Cortex of kidney (tissue), 1 donor: ENCODE measurements at places on chromosomes 4 and X.

GRCh38 chr4:182192511-182193181 is 50.6 kb upstream of the TENM3 start:
- no peak for DNase-seq

DNA sequence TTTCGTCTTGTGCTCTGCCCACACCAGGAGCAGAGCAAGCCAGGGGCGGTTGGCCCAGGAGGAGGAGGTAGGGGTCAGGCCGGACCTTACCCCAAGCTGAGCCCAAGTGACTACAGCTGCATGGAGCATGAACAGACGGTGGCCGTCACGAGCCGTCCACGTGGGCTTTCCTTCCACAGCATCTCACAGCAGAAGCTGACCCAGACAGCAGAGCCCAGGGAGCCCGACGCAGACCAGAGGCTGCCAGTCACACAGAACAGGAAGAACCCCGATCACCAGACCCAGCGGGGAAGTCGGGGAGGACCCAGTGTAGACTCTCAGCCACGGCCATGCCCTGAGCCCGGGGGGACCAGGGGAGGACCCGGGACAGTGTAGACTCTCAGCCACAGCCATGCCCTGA is 58.0 kb downstream of the FAM53A start:
- DNase-seq = no peak

GRCh38 chrX:130772776-130773143 is 130.2 kb downstream of the ENOX2 start:
- DNase-seq = no peak

GRCh38 chr4:127809173-127809800 is 27.2 kb downstream of the HSPA4L start:
- no peak for DNase-seq

DNA sequence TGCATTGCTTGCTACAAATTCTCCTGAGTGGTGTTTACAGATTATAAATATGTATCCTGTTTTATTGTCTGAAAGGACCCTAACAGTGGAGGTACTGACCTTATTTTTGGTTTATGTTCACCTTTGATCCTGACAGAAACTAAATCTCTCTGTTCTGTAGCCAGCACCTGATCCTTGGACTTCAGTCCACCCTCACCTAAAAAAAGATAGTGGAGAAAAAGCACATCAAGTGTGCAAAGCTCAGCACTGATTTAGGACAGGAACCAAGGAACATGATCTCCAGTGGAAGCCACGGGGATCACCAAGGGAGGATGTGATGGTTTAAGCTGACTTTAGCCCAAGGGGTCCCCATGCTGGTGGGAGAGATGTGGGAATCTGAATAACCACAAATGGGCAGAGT is 22.3 kb upstream of the C4orf54 start:
- DNase-seq = no peak

DNA sequence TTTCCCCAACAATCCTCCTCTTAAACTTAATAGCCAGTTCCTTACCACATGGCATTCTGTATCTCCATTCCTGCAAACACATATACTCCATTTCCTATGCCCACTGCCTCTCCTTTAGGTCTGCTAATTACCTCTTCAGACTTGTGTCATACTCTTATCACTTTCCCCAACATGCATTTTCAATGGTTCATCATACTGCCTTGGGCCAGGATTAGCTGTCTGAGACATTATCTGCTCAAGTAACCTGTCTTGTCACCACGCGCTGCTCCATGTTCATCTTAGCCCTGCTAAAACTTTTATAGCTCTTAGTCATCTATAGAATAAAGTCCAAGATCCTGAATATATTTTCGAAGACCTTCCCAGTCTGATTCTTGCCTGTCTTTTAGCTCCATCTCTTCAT is 224.1 kb upstream of the GK2 start:
- no peak for DNase-seq

- DNase-seq = no peak
These were observed 22.7 kb downstream of the F8A1 start for GRCh38 chrX:154908821-154909220.

- DNase-seq = no peak
These were observed 181.4 kb downstream of the RPA4 start for GRCh38 chrX:97065066-97065465.

GRCh38 chrX:41118156-41118555 is 32.9 kb downstream of the USP9X start:
- DNase-seq = no peak

GRCh38 chr4:11397146-11397545 is 31.5 kb downstream of the HS3ST1 start:
- no peak for DNase-seq

- DNase-seq = no peak
These were observed 71.3 kb upstream of the DYNLT3 start for GRCh38 chrX:37918703-37919102.

DNA sequence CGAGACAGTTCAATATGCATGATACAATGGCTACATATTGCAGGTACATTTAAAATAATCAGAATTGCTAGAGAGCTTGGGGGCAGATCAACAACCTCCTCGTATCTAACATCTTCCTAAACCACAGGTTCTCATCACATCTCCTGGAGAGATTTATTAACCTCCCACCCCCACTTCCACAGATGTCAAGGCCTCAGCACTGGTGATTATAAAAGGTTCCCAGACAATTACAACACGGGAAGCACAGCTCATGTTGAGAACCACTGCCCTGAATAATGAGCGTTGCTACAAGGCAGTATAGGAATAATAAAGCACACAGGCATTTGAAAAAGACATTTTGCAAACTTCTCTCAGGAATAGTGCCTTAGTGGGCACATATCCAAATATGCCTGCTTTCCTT is 42.8 kb downstream of the ELOVL6 start:
- DNase-seq = no peak

GRCh38 chrX:35622040-35622439 is 176.1 kb upstream of the MAGEB16 start:
- no peak for DNase-seq

GRCh38 chr4:172168888-172169287 is 355.7 kb downstream of the GALNTL6 start:
- DNase-seq = no peak

DNA sequence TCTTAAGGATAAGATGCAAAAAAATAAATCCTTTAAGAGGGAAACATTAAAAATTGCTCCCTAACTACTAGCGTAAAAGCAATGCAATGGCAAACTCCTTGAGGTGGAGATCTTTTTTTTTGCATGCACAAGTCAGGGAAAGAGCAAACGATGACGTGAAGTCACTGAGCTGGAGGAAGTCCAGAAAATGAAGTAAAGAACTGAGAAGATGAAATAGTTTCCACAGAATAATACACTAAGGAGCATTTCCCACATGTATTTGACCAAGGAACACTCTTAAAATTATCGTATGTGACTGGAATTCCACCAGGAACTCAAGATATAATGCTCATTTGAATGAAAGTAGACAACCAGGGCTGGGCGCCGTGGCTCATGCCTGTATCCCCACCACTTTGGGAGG is 21.0 kb upstream of the DOCK11 start:
- DNase-seq = no peak

DNA sequence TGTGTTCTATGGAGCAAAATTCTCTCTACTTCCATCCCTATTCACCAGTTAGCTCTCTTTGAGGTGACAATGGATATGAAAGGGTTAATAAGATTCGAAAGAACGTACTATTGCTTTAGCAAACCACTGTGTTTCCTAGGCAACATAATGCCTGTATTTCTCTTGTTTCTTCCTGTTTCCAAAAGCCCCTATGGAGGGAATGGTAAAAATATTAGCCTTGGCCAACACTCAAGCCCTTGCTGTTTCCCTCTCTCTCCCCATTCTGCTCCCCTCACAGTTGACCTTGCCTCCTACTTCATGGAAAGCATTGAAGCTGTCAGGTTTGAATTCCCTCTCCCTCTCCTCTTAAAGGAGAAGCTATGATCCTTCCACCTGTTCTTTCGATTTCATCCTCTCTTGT is 9.6 kb upstream of the PGRMC1 start:
- no peak for DNase-seq

GRCh38 chr4:77124576-77124975 is 32.4 kb upstream of the CCNG2 start:
- DNase-seq = no peak

GRCh38 chr4:74950200-74950599 is 17.3 kb downstream of the PARM1 start:
- no peak for DNase-seq

DNA sequence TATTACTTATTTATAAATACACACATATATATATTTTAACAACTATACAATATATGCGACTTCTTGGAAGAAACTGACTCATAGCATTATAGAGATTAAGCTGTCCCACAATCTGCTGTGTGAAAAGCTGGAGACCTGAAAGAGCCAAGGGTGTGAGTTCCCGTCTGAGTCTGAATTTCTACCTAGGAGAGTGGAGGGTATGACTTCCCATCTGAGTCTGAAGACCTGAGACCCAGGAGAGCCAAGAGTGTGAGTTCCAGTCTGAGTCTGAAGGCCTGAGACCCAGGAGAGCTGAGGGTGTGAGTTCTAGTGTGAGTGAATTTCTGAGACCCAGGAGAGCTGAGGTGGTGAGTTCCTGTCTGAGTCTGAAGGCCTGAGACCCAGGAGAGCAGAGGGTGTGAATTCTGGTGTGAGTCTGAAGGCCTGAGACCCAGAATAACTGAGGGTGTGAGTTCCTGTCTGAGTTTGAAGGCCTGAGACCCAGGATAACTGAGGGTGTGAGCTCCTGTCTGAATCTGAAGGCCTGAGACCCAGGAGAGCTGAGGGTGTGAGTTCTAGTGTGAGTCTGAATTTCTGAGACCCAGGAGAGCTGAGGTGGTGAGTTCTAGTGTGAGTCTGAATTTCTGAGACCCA is 8.9 kb upstream of the P2RY8 start:
- DNase-seq = no peak

DNA sequence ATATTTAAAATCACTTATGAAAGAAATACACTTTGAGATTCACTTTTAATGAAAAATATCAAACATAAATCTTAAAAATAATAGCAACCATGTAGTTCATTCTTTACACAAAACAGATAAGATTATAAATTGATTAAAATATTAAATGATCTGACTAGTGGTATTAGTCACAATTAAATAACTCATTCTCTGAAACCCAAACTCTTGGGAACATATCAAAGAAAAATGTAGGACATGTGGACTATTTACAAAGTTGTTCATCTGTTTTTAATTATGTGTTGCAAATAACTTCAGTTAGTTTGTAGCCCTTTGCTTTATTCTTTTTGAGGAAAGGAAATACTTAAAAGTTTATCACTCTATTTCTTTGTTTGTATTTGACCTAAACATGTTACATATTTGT is 9.5 kb upstream of the GUCY1A1 start:
- no peak for DNase-seq

DNA sequence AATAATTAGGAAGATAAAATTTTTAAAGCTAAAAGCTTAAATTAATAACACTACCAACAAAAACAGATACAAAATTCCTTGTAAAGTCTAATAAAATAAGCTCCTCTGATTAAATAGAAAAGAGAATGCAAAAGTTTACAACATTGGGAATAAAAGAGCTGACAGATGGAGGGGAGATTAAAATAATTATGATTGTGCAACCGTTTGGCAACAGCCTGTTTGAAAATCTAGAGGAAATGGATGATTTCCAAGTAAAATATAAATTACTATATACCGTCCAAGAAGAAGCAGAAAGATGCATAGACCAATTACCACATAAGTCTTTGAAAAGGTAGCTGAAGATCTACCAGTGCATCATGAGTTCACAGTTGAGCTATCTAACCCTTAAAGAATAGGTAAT is 46.4 kb upstream of the VBP1 start:
- DNase-seq = no peak

DNA sequence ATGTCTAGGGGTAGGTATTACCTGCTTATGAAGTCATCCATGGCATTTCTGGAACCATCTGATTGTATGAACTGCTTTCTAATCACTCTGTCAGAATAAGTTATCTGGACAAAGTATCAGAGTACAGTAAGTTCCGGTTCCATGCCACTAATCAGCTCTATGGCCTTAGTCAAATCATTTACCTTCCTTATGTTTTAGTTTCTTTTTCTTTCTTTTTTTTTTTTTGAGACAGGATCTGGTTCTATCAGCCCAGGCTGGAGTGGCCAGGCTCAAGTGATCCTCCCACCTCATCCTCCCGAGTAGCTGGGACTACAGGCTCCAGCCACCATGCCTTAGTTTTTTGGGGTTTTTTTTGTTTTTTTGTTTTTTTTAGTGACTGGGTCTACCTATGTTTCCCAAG is 11.5 kb downstream of the XIAP start:
- no peak for DNase-seq

DNA sequence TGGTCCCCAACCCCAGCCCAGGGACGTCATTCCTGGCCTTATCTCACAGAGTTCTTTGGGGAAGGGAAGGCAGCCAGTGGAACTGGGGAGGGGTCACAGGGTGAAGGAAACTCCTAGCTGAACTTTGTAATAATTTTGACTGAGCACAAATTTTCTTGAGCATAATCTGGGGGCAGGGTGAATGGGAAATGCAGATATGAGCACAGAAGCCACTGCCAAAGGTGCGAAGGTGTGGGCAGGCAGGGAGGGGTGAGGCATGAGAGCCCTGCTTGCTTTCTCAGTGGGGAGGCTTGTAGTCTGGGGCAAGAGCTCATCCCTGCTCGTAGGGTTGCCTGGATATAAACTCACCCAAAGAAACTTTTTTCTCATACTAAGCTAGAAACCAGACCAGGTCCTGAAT is 34.9 kb downstream of the MGAT4D start:
- DNase-seq = no peak

DNA sequence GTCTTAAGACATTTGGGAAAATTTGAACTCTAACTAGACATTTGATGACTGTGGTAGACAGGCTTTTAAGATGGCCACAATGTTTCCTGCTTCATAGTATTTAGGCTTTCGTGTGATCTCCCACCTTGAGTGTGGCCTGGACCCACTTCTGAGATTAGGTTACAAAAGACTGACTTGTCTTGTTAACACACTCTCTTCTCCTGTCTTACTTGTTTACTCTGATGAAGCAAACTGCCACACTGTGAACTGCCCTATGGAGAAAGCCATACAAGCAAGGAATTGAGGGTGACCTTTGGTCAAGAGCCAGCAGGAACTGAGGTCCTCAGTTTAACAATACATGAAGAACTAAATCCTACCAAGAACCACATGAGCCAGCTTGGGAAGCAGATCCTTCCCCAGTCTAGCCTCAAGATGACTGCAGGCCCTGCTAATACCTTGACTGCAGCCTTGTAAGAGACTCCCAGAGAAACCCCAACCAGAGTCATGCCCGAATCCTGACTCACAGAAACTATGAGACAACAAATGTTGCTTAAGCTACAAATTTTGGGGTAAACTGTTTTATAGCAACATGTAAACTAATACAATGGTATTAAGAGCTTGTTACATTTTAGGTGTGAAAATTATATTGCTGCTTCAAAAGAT is 20.3 kb downstream of the UBA6 start:
- no peak for DNase-seq

DNA sequence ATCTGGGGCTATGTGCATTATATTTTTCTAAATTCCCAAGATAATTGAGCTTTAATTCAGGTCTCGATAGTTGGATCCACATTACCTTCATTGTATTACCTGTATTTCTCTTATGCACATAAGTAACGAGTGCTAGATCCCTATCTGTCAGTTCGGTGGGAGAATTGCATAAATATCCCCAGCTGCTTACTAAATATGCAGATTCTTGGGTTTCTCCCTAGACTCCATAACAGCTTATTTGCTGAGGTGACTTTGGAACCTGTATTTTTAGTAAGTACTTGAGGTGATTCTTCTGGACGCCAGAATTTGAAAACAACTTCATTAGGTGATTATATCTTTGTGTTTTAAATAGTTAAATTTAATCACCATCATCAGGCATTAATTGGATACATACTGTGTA is 15.0 kb downstream of the UGT8 start:
- no peak for DNase-seq

- no peak for DNase-seq
These were observed 225.8 kb upstream of the SFRP2 start for GRCh38 chr4:154014407-154015321.
